Keratinocyte (primary cell): ENCODE measurements at places on chromosomes 2 and 18.

- no peak for DNase-seq
These were observed 11.6 kb downstream of the MAP3K20 start for GRCh38 chr2:173087214-173087581.

DNA sequence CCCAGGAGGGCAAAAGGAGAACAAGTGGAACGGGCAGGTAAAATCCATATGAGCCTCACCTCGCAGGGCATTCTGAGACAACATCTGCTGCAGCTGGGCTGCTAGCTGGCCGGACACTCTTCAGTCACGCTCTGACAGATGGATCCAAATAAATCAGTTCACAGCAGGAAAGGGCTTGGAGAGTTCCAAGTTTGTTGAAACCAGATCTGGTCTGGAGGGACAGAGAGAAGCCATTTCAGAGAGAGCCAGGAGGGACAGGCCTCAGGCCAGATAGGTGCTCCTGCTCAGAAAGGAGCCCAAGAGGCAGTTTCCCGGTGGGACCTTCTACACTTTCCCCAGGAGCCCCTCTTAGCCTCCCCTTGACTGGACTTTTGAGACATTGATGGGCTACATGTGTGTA is 28.2 kb upstream of the TNP1 start:
- DNase-seq = no peak

DNA sequence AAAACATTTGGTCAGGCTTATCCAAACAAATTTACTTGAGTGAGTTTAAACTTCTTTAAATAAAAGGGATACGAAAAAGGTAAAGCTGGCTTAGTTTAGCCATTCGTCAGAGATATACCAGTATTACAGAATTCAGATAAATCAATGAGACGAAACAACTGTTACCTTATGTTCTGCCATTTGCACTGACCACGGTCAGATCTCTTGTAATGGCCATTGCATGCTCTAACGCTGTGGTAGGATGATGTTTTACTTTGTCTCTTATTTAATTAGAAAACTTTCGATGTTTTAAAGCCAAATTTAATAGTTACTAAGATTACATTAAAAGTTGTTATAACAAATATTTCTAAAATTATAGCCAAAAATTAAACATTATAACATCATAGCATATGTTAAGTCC is 1.5 kb downstream of the C18orf54 start:
- no peak for DNase-seq

- no peak for DNase-seq
These were observed 122.3 kb upstream of the FHL2 start for GRCh38 chr2:105521176-105521575.

DNA sequence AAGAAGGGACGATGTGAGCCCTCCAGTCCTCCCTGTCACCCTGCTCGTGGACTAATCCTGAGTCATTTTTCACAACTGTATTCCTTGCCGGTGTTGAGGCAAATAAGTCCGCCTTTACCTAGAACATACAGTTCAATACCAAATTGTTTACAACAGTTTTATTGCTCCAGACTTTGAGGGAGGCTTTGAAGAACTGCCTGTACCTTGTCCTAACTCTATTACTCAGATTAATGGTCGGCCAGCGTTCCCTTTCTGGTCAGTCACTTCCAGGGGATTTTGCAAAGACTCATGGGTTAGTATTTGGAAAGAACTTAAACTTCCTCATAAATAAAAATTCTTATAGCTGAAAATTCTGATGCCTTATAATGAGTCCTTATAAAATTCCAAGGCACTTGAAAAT is 85.1 kb upstream of the ZNF532 start:
- no peak for DNase-seq
